ENCODE measurements at places on chromosomes 6 and 20. TPM values are rescaled to one million over a fixed set of nuclear protein-coding genes. Genes with fewer than 3 reads are reported as not detected.

NDRG3 gene
- total RNA-seq, result 37.9 TPM

RAMACL gene
- 6.0 TPM for total RNA-seq

PEX3 gene
- 13.4 TPM for total RNA-seq

WFDC10A gene
- not detected for total RNA-seq

BEND6 gene
- total RNA-seq, result 1.6 TPM

EPPIN gene
- total RNA-seq, result not detected

TRIM31 gene
- 0.39 TPM for total RNA-seq

HSPA12B gene
- total RNA-seq, result 22.1 TPM

ANGPT4 gene
- total RNA-seq, result 0.20 TPM

SCGN gene
- not detected for total RNA-seq

GSTA2 gene
- not detected for total RNA-seq

SLC22A2 gene
- total RNA-seq, result not detected

FAM83B gene
- total RNA-seq, result 0.16 TPM

POPDC3 gene
- 0.71 TPM for total RNA-seq

EPB41L1 gene
- total RNA-seq, result 41.5 TPM

SLC22A23 gene
- total RNA-seq, result 24.4 TPM

BPIFA3 gene
- total RNA-seq, result not detected

NFATC2 gene
- total RNA-seq, result 6.9 TPM

ENPP1 gene
- total RNA-seq, result 2.0 TPM

LY6G6D gene
- not detected for total RNA-seq

PRSS16 gene
- total RNA-seq, result 18.3 TPM

TP53RK gene
- 11.6 TPM for total RNA-seq

BICRAL gene
- total RNA-seq, result 12.6 TPM

CTCFL gene
- not detected for total RNA-seq

GHRH gene
- not detected for total RNA-seq

UNC5CL gene
- total RNA-seq, result 2.3 TPM

SIRPD gene
- total RNA-seq, result 0.79 TPM

BMP6 gene
- 18.7 TPM for total RNA-seq
